Stimulated activated CD4-positive, alpha-beta T cell treated with anti-CD3 and anti-CD28 coated beads, Interleukin-12 subunit alpha, Interleukin-12 subunit beta, amount 100 ng/mL, for 48 hours (primary cell): ENCODE measurements at places on chromosomes 4 and X.

GRCh38 chr4:105225500-105225899 is 78.8 kb downstream of the TET2 start:
- no peak for DNase-seq

- no peak for DNase-seq
Observed at GRCh38 chr4:32798471-32799159, 2078.4 kb downstream of the PCDH7 start.

DNA sequence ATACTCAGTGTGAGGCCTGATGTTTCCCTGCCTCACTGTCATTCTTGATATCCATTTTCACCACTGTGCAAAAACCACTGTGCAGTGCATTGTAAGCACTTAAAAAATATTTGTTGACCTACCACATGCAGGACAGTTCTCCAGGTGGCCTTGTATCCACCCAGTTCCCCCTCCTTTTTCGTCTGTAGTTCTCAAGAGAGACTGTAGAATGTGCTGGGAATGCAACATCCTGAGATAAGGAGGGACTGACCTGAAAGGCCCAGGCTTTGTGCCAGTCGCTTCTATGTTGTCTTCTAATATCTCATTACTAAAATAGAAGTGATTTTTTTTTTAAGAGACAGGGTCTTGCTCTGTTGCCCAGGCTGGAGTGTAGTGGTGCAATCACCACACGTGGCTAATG is 21.7 kb upstream of the PAQR3 start:
- no peak for DNase-seq

DNA sequence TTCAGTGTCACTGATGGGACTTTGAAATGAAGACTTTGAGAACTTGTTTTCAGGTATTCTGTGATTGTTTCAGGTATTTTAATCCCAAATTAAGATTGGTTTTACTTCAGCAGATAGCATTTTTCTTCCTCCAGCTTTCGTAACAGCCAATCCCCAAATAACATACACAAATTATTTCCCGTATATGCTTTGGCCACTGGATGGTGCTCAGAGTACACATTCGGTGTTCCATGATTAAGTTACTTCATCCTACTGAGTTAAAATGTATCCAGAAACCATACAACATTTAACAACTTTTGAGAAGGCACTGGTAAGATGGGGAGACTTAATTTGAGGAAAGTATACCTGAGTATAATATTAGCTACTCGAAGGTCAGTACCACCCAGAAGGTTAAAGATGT is 233.4 kb upstream of the FAM47A start:
- DNase-seq = no peak

DNA sequence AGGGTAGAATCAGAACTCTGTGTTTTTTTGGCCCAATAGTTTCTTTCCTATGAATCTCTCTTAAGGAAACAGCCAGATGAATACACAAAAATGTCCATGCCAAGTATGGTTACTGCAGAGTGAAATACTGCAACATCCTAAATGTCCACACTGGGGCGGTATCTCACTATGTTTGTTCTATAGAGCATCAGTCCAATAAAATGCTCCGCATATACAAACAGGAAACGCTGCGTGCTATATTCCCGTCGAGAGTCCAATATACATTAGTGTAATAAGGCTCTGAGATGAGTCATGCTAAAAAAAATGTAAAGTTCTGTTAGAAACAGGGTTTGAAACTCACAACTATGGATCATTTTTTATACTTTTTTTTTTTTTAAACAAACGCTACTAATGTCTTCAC is 72.9 kb upstream of the ENOX2 start:
- peak; percentile 33 for DNase-seq

DNA sequence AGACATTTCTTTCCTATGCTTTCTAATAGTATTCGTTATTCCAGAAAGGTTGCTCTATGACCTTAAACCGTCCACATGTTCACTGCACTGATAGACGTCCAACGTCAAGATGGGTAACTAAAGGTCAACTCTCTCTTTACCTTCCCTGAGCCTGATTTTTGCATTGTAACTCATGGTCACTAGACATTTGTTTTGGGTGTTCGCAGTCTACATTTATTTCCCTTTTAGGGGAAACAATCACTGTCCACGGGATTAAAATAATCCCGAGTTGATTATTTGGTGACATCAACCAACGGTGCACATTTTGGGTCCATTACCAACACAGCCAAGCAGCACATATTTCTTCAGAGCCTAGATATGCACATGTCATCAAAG is 540 bp upstream of the HADH start:
- DNase-seq = no peak

DNA sequence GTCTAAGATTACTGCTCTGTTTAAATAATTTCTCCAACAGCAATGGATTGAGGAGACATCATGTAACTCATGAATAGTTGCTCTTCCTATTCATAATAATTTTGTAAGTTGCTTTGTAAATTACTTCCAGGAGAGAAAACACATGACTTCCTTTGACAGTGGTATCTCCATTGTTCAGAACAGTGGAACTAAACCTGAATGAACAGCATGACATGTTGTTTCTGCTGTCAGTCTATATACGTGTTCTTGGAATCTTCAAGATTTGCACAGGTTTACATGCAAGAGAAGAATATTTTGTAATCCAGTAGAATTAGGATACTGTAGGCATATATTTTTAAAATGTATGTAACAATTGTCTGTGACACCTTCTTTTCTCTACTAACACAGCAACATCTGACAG is 618.8 kb upstream of the GRID2 start:
- DNase-seq = no peak

DNA sequence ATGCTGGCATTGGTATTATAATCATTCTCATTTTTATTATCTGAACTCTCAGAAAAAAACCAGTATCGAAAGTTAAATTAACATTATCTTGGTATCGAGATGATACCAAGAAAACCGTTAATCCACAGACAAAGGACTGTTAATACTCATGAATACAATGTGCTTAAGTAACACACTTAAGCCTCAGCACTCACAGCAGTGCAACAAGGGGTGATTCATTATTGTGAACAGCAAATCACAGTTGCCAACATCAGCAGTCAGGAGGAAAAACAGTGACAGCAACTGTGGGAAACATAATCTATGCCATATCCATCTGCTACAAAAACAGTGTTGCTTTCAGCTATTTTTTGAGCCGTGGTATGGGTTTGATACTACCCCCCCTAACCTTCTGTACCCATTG is 210.9 kb upstream of the ATOH1 start:
- no peak for DNase-seq

DNA sequence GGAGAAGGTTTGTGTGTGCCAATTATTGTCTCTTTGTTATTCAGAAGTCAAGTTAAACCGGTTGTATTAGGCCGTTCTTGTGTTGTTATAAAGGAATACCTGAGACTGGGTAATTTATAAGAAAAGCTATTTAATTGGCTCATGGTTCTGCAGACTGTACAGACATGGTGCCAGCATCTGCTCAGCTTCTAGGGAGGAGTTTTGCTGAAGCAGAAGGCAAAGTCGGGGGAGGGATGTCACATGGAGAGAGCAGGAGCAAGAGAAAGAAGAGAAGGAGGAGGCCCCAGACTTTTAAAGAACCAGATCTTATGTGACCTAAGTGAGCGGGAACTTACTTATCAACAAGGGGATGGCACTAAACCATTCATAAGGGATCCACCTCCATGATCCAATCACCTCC is 349.3 kb upstream of the PCDH18 start:
- no peak for DNase-seq

- DNase-seq = no peak
Observed at GRCh38 chr4:73896416-73896815, 27.2 kb downstream of the CXCL1 start.

DNA sequence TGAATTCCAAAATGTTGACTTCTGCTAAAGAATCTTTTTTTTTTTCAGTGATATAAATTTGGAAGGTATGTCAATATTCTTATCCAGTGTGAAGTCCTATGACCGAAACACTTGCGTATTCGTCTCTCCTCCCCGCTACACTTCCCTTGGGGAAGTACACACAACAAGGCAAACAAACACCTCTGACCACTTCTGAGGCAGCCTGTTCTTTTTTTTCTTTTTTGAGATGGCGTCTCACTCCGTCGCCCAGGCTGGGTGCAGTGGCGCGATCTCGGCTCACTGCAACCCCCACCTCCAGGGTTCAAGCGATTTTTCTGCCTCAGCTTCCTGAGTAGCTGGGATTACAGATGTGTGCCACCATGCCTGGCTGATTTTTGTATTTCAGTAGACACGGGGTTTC is 78.1 kb upstream of the DHRSX start:
- no peak for DNase-seq

GRCh38 chrX:118975831-118976598 is 1.6 kb downstream of the LONRF3 start:
- no peak for DNase-seq

DNA sequence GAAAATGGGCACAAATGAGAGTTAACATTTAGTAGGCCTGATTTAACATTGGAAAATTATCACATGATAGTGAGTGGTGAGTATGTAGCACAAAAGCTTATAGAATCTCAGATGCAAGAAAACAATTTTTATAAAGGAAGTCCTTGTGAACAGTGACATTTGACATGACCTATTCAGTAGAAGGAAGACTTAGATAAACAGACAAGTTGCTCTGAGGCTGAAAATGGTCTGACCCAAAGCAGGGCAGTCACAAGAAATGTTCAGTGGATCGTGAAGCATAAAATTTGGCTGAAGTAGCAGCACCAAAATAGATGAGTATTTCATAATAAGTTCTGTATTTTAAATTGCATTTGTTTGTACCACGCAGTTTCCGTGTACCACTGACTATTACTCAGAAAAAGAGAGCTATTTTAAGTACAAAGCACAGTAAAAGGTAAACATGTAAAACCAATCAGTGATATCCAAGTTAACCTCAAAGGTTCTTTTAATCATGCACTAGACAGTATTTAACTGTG is 605.7 kb upstream of the PABPC4L start:
- DNase-seq = no peak

DNA sequence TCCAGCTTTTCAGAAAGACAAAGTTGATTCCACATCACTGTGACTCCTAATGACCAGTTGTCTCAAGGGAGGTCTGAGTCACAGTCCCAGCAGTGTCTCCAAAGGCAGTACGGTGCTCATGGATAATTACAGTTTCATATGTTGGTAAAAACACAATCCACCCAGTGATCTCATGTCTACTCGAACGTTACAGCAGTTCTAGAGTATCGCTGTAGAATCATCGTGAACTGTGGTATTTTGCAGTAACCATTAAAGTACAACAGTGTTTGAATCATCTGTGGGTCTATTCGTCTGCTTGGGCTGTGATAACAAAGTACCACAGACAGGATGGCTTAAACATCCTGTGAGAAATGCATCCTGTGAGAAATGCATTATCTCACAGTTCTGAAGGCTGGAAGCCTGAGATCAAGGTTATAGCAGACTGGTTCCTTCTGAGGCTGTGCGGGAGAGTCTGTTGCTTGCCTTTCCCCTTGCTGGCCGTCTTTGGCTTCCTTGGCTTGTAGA is 121.1 kb upstream of the SORBS2 start:
- DNase-seq = no peak

- no peak for DNase-seq
Observed at GRCh38 chr4:7798178-7798995, 141.3 kb downstream of the AFAP1 start.

GRCh38 chr4:48275247-48275646 is 5.6 kb upstream of the TEC start:
- no peak for DNase-seq

- no peak for DNase-seq
Observed at GRCh38 chr4:142156256-142156655, 519.9 kb downstream of the IL15 start.

GRCh38 chr4:76716020-76716419 is 181.9 kb downstream of the SOWAHB start:
- DNase-seq = no peak

DNA sequence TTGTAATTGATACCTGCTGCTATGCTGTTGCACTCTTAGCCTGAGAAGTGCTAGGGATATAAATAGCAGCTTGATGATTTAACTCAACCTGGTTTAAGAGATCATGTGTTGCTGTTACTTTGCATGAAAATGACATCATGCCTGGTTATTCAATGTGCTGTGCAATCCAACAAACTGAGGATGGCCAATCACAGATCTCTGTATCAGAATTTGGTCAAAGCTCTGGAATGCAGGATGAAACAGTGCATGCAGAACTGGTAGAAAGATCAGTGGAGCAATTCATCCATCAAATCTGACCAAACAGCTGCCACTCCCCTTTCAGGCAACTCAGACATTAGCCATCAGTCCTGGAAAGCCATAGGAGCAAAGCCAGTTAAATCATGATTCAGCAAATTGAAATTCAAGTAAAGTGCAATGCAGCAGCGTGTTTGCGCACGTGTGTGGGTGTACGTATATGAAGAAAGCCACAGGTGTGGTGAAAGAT is 160.3 kb upstream of the RASGEF1B start:
- no peak for DNase-seq

- no peak for DNase-seq
Observed at GRCh38 chrX:112774651-112775293, 65.9 kb downstream of the AMOT start.

- DNase-seq = no peak
Observed at GRCh38 chr4:153228512-153229140, 24.4 kb downstream of the TRIM2 start.

DNA sequence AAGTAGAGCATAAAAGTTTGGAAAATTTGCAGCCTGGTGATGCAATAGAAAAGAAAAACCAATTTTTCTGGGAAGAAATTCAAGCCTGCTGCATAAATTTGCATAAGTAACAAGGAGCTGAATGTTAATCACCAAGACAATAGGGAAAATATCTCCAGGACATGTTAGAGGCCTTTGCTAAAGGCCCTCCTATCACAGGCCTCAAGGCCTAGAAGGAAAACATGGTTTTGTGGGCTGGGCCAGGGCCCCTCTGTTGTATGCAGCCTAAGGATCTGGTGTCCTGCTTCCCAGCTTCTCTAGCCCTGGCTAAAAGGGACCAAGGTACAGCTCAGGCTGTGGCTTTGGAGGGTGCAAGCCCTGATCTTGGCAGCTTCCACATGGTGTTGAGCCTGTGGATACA is 6.2 kb upstream of the RTL3 start:
- no peak for DNase-seq

- DNase-seq = peak; percentile 58
Observed at GRCh38 chr4:99808260-99808857, 8.3 kb upstream of the DAPP1 start.

GRCh38 chrX:83759872-83760271 is 101.1 kb upstream of the CYLC1 start:
- no peak for DNase-seq

DNA sequence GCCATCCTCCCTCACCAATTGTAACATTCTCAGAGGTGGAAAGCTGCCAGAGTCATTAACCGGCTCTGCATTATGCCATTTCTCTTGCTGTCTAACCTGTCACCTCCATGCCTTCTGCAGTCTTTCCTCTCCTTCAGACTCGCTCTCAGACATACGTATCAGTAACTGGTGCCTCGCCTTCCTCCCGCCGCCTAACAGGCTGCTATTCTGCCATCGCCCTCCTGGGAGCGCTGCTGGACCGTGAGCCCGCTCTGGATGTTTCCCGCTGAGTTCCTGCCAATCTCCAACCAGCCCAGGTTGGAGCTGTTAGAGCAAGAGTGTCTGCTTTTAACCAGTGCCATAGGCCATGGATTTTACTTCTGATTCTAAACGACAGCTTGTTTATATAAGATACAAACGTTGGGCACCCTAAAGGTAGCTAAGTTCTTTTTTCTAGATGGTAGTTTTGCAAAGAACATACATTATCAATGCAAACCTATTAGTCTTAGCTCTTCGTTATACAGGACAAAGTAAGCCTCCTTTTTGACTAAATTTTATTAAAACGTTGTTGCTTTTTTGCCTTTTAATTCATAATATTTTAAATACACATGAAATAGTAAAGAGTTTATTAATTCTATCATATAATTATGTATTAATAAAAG is 59.5 kb upstream of the NEIL3 start:
- peak; percentile 47 for DNase-seq
